ENCODE measurements at places on chromosomes 7 and 10.
A peak's percentile ranks its signal among the peaks of the same experiment; 100 is the strongest.

DNA sequence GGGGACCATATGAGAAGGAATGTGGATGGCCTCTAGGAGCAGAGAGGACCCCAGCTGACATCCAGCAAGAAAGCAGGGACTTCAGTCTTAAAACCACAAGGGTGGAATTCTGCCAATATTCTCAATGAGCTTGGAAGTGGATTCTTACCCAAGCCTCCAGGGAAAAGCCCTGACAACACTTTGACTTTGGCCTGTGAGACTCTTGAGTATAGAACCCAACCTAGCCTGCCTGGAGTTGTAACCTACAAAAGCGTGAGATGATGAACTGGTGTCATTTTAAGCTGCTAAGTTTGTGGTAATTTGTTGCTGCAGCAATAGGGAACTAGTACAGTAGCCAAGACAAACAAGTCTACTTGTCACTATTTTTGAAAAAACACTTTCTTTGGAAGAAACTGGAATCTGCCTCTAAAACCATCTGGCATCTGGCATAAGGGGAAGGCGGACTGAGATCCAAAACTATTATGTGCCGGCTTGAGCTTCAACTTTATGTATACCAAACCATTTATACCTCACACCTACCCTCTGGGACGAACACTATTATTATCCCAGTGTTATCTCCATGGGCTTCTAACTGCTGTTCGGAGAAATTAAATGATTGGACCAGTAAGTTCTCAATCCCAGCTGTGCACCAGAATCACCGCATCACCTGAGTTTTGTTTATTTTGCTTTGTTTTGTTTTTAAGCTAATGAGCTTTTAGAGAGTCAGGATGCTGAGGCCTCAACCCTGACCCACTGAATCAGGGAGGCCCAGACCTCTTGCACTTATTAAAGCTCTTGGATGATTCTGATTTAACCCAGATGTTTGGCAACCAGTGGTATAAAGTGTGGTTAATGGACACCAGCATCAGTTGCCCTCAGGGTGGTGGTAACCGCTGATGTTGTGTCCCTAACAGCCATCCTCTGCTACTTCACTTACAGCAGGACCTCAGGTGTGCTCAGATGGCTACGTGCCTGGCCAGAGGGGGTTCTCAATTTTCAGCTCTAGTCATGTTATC lies 83.0 kb downstream of the C1GALT1 start:
- no peak overlapping the region for H3K4me3 ChIP-seq
- no peak for DNase-seq
- H3K36me3 ChIP-seq = peaks cover 7% of the 10 kb centered on the region
- no peak overlapping the region for H3K27ac ChIP-seq
- H3K27me3 ChIP-seq = no peaks in the 10 kb centered on the region

DNA sequence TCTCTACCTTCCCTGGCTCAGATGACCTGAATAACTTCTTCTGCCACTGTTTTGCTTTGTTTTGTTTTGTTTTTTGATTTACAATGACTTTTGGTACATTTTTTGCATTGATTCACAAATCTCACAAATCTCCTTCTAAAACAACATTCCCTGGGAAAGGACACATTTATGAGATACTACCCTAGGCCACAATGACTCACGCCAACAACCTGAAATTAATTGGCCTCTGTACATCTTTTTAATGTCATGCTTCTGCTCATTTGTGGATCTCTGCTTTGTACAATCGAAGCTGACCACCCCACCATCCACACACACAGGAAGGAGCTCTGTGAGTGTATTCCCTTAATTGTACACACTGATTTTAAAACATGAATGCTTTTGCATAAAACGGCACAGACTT lies 156.7 kb upstream of the PFKP start:
- no peaks in the 10 kb centered on the region for H3K36me3 ChIP-seq
- peaks cover 8% of the 10 kb centered on the region for H3K27me3 ChIP-seq
- H3K4me1 ChIP-seq = peaks cover 16% of the 10 kb centered on the region

- no peak for DNase-seq
- peaks cover 9% of the 10 kb centered on the region for H3K4me1 ChIP-seq
- no peaks in the 10 kb centered on the region for H3K36me3 ChIP-seq
- no peak overlapping the region for H3K27ac ChIP-seq
- no peak overlapping the region for H3K4me3 ChIP-seq
Observed at GRCh38 chr7:77570330-77571011, 33.4 kb downstream of the PTPN12 start.

DNA sequence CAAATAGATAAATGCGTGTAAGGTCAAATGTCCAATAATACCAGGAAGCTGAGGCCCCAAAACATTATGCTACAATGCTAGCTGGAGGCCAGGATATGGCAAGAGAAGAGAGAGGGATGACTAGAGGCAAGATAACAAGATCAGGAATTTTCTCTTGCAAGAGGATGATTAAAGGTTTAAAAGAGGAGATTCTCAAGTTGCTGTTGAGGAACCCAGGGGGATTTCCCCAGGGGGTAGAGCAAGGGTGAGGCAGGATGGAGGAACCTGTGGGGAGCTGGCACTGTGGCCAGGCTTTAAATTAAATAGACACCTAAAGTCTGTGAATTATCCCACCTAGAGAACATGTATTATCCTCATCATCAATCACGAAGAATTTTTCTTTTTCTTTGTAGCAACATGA lies 3.4 kb upstream of the TAS2R60 start:
- H3K4me3 ChIP-seq = no peak overlapping the region
- no peaks in the 10 kb centered on the region for H3K36me3 ChIP-seq
- DNase-seq = no peak

DNA sequence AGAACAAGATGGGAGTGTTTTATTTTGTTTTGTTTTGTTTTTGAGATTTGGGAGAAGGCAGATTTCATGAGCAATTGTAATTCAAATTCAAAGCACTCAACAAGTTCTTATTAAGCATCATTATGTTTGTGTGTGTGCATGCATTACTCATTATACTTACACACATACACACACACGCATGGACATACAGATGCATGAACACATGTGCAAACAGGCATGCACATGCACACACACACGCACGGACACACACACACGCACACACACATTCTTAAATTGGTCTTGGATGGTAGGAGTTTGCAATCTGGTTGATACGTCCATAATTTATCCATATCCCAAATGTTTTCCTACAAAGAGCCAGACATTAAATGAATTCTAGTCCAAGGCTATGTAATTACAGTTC lies 702.8 kb downstream of the INHBA start:
- no peaks in the 10 kb centered on the region for H3K4me1 ChIP-seq
- no peak overlapping the region for H3K27ac ChIP-seq
- no peaks in the 10 kb centered on the region for H3K36me3 ChIP-seq
- no peak for DNase-seq
- no peak overlapping the region for H3K4me3 ChIP-seq
- no peaks in the 10 kb centered on the region for H3K27me3 ChIP-seq

DNA sequence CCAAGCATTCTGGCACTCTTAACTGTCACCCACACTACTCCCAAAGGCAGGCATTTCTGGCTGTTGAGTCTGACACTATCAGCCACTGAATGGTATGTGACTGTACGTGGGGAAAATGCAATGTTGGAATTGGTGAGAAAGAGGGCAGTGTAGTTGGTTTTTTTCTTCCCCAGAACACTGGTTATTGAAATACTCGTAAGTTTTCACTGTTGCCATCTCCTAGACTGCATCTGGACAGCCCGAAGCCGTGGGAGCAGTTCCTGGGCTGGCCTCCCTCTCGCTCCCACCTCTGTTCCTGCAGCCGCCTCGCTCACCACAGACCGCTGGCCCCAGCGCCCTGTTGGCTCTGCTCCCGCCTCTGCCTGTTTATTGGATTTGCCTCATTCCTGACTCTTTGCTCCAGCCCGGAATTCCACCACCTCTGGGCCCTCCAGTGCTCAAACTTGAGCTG lies 5.7 kb downstream of the PLCE1 start:
- no peak overlapping the region for H3K27ac ChIP-seq
- no peaks in the 10 kb centered on the region for H3K36me3 ChIP-seq
- H3K4me1 ChIP-seq = no peaks in the 10 kb centered on the region
- DNase-seq = no peak
- H3K4me3 ChIP-seq = no peak overlapping the region
- H3K27me3 ChIP-seq = peaks cover 37% of the 10 kb centered on the region

GRCh38 chr10:124053971-124054370 lies 39.4 kb downstream of the CHST15 start:
- H3K4me1 ChIP-seq = no peaks in the 10 kb centered on the region
- no peaks in the 10 kb centered on the region for H3K36me3 ChIP-seq
- H3K4me3 ChIP-seq = no peak overlapping the region
- H3K27ac ChIP-seq = no peak overlapping the region
- DNase-seq = no peak

- no peaks in the 10 kb centered on the region for H3K4me1 ChIP-seq
- H3K27me3 ChIP-seq = no peaks in the 10 kb centered on the region
- no peak overlapping the region for H3K4me3 ChIP-seq
- H3K36me3 ChIP-seq = no peaks in the 10 kb centered on the region
- H3K27ac ChIP-seq = no peak overlapping the region
- DNase-seq = peak; percentile 39
Observed at GRCh38 chr7:48781752-48782151, 142.6 kb upstream of the CDC14C start.

DNA sequence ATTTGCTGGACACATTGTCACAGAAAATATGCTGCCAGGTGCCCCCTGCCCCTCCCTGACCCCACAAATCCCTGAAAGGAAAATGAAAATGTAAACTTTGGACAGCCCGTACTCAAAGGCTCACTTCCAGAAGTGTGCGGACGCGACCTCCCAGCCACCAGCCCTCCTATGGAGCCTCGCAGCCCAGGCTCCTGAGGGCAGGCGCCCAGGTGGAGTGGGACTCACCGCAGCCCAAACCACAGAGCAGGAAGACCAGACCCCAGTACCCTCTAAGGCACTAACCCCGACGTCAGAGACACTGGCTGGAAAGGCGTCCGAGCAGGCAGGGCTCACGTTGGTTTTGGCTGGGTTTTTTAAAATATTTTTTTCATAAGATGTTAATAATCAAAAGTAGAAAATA lies 57.3 kb downstream of the CSGALNACT2 start:
- no peak overlapping the region for H3K27ac ChIP-seq
- no peak overlapping the region for H3K4me3 ChIP-seq
- DNase-seq = no peak
- no peaks in the 10 kb centered on the region for H3K27me3 ChIP-seq
- no peaks in the 10 kb centered on the region for H3K36me3 ChIP-seq

- peaks cover under 1% of the 10 kb centered on the region for H3K27me3 ChIP-seq
- H3K36me3 ChIP-seq = no peaks in the 10 kb centered on the region
- no peak overlapping the region for H3K27ac ChIP-seq
Observed at GRCh38 chr10:72927485-72927884, 27.1 kb downstream of the PLA2G12B start.

GRCh38 chr7:136133551-136133950 lies 156.4 kb upstream of the MTPN start:
- no peak overlapping the region for H3K4me3 ChIP-seq
- no peaks in the 10 kb centered on the region for H3K36me3 ChIP-seq
- no peak overlapping the region for H3K27ac ChIP-seq
- no peak for DNase-seq
- peaks cover 1% of the 10 kb centered on the region for H3K27me3 ChIP-seq

DNA sequence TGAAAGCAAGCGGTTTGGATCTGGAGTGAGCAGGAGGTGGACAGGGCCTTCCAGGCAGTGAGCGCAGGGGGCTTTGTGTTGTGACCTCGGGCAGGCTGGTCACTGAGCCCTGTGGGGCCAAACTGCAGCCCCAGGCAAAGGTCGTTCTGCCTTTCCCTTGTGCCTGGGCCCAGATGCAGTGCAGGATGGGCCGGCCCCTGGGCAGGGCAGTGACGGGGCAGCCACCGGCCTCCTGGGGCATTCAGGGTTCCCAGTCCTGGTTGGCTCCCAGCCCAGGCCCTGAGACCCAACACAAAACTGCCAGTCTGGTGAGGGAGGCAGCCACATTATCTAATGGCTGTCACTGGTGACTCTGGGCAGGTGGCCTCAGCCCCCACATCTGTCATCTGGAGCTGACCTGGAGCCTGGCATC lies 7.1 kb downstream of the ARPC1B start:
- DNase-seq = no peak
- H3K27ac ChIP-seq = peak overlapping the region; percentile 93
- no peaks in the 10 kb centered on the region for H3K27me3 ChIP-seq
- H3K4me3 ChIP-seq = peak overlapping the region; percentile 75

GRCh38 chr10:71998840-71999194 lies 34.6 kb downstream of the CHST3 start:
- H3K4me3 ChIP-seq = no peak overlapping the region
- H3K4me1 ChIP-seq = no peaks in the 10 kb centered on the region
- DNase-seq = no peak
- H3K27ac ChIP-seq = no peak overlapping the region

DNA sequence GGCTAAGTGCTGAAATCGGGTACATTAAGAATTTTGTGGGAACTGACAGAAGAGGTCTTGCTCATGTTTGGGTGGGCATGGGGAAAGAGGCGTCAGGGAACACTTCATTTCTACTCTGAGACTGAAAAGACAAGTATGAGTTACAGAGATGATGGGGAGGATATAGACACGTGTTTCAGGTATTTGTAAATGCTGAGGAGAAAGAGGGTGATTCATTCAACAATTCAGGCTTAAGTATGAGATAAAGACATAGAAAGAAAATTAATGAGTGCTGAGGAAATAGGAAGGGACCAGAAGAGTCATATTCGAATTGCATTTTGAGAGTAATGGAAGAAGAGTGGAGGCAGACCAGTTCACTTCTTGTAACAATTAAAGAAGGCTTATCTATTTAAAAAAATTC lies 143.6 kb downstream of the HBP1 start:
- no peak overlapping the region for H3K27ac ChIP-seq
- H3K4me3 ChIP-seq = no peak overlapping the region
- no peaks in the 10 kb centered on the region for H3K4me1 ChIP-seq

DNA sequence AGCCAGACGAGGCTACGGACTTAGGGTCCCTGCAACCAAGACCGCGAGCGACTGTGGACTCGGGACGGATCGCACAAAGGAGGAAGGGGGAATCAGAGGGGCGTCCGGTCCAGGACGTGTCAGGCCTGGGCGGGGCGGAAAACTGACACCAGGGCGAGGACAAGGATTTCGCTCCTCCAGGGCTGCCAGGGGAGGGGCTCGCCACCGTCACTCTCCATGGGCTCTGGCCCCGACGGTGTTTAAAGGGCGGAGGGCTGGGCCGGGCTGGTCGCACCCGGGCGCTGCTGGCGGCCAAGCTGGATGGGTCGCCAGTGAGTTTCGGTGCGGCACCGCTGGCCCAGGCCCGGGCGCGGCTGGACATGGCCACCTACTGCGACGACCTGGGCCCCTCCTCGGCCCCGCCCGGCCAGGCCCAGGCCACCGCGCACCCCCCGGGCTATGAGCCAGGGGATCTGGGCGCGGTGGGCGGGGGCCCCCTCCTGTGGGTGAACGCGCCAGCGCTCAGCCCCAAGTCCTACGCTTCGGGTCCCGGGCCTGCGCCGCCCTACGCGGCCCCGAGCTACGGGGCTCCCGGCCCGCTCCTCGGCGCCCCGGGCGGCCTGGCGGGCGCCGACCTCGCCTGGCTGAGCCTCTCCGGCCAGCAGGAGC lies at the start of gene FOXI2:
Gene FOXI2 (plus strand): TSS at position 271 of the 648 bp plus-strand sequence. CDS start 89 bp downstream, at position 360.
- no peaks in the 10 kb centered on the region for H3K36me3 ChIP-seq
- no peak within 1 kb of the TSS for H3K4me3 ChIP-seq
- H3K4me1 ChIP-seq = no peaks in the 10 kb centered on the region
- H3K27me3 ChIP-seq = peaks cover 36% of the 10 kb centered on the region

- no peaks in the 10 kb centered on the region for H3K27me3 ChIP-seq
- no peak overlapping the region for H3K27ac ChIP-seq
- no peaks in the 10 kb centered on the region for H3K4me1 ChIP-seq
Observed at GRCh38 chr7:133783276-133783675, 343.9 kb upstream of the LRGUK start.

- H3K4me3 ChIP-seq = no peak overlapping the region
- H3K27ac ChIP-seq = no peak overlapping the region
- peaks cover 37% of the 10 kb centered on the region for H3K4me1 ChIP-seq
- H3K27me3 ChIP-seq = peaks cover 11% of the 10 kb centered on the region
- DNase-seq = no peak
Observed at GRCh38 chr10:3423384-3423783, 250.8 kb upstream of the PITRM1 start.

Data from activated CD8-positive, alpha-beta T cell treated with anti-CD3 and anti-CD28 coated beads for 36 hours (primary cell).